Heart right ventricle (tissue), 16 donors: ENCODE measurements at places on chromosomes 3 and 15. TPM values are rescaled to one million over a fixed set of nuclear protein-coding genes. Genes with fewer than 3 reads are reported as not detected.

DNA sequence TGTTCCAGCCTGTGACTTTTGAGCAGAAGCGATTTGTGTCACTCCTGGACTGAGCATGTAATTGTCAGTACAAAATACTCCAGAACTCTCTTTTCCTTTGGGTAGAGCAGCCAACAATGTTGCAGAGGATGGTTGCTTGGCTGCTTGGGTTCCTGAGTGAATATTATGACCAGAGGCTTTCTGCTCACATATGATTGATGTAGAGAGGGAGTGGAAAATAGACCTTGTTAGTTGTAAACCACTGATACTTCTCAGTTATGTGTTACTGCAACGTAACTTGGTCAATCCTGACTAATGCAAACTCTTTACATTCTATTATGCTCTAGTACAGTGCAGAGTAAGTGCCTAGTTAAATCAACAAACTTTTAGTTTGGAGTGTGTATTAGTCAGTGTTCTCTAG is 322.6 kb upstream of the KCNH8 start:
- H3K27ac ChIP-seq, result no peak overlapping the region
- no peak overlapping the region for H3K4me3 ChIP-seq
- no peaks in the 10 kb centered on the region for H3K36me3 ChIP-seq

- H3K4me1 ChIP-seq, result no peaks in the 10 kb centered on the region
- H3K4me3 ChIP-seq, result no peak overlapping the region
- no peaks in the 10 kb centered on the region for H3K27me3 ChIP-seq
- H3K36me3 ChIP-seq, result no peaks in the 10 kb centered on the region
These were observed 601.0 kb downstream of the MECOM start for GRCh38 chr3:169062501-169062900.

GRCh38 chr3:139521816-139522215 is 17.7 kb downstream of the RBP1 start:
- no peaks in the 10 kb centered on the region for H3K4me1 ChIP-seq
- no peaks in the 10 kb centered on the region for H3K36me3 ChIP-seq
- no peaks in the 10 kb centered on the region for H3K27me3 ChIP-seq
- no peak overlapping the region for H3K4me3 ChIP-seq
- H3K27ac ChIP-seq, result no peak overlapping the region

DNA sequence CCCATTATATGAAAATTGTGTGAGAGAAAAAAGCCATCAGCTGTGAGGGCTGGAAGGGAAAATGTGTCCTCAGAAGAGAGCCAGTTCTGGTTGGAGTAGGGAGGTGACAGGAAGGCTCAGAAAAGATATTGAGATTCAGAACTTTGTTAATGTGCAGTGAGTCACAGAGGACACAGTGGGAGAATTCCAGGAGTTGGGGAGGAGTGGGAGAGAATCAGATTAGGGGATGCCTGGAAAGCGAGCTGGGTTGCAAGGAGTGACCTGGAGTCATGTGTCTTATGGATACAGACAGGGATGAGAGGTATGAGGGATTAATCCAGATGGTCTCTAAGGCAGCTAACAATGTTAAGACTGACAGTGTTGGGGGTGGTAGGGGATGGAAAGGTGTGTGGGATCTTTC is 67.5 kb downstream of the CHST2 start:
- no peak overlapping the region for H3K4me3 ChIP-seq
- no peaks in the 10 kb centered on the region for H3K36me3 ChIP-seq
- no peaks in the 10 kb centered on the region for H3K4me1 ChIP-seq
- H3K27me3 ChIP-seq, result no peaks in the 10 kb centered on the region
- H3K27ac ChIP-seq, result no peak overlapping the region
- no peak for DNase-seq

- DNase-seq, result peak; percentile 83
- H3K4me1 ChIP-seq, result peaks cover 8% of the 10 kb centered on the region
- H3K36me3 ChIP-seq, result no peaks in the 10 kb centered on the region
These were observed 99.2 kb upstream of the TRPM1 start for GRCh38 chr15:31200735-31201151.

THPO gene
- 0.21 TPM for total RNA-seq

GRCh38 chr3:62184559-62184958 is 188.8 kb downstream of the FEZF2 start:
- H3K27me3 ChIP-seq, result no peaks in the 10 kb centered on the region
- H3K36me3 ChIP-seq, result no peaks in the 10 kb centered on the region
- H3K27ac ChIP-seq, result no peak overlapping the region
- no peak overlapping the region for H3K4me3 ChIP-seq
- DNase-seq, result no peak
- peaks cover 39% of the 10 kb centered on the region for H3K4me1 ChIP-seq

DNA sequence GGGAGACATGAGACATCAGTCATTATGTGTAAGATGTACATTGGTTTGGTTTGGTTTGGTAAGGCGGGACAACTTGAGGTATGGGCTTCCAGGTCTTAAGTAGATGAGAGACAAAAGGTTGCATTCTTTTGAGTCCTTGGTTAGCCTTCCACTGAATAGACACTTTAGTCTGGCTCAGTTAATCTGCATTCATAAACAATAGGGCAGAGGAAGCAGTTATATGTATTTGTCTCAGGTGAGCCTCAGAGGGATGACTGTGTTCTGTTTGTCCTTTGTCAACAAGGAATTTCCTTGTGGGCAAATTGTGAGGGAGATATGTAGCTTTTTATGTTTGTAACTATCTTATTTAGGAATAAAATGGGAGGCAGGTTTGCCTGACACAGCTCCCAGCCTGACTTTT is 50.4 kb downstream of the TCF12 start:
- DNase-seq, result no peak
- peaks cover 76% of the 10 kb centered on the region for H3K4me1 ChIP-seq
- H3K27me3 ChIP-seq, result no peaks in the 10 kb centered on the region
- no peaks in the 10 kb centered on the region for H3K36me3 ChIP-seq

AADACL2 gene
- not detected for total RNA-seq

PLA1A gene
- total RNA-seq, result 19.3 TPM

CLDN18 gene
- total RNA-seq, result not detected

TTC23 gene
- 16.9 TPM for total RNA-seq

CELSR3 gene
- total RNA-seq, result 0.12 TPM

TRIM71 gene
- total RNA-seq, result not detected

- no peak overlapping the region for H3K27ac ChIP-seq
- H3K4me1 ChIP-seq, result peaks cover 6% of the 10 kb centered on the region
- no peak for DNase-seq
These were observed 6.1 kb downstream of the PTX3 start for GRCh38 chr3:157442729-157443128.

GXYLT2 gene
- 16.2 TPM for total RNA-seq

DNA sequence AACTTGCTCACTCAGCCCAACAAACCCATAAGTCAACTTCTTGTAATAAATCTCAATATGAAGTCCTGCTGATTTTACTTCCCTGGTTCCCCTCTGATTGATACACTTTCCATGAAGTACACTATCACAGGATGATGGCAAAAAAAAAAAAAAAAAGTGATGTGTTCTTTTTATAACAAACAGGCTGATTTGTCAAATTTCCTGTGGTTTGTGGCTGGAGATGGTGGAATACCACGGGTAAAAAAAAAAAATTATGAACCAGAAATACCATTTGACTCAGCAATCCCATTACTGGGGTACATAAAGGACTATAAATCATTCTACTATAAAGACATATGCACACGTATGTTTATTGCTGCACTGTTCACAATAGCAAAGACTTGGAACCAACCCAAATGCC is 10.7 kb upstream of the SERPINI2 start:
- H3K4me1 ChIP-seq, result no peaks in the 10 kb centered on the region
- no peak overlapping the region for H3K27ac ChIP-seq
- no peaks in the 10 kb centered on the region for H3K27me3 ChIP-seq

APPL1 gene
- total RNA-seq, result 54.2 TPM

- H3K27ac ChIP-seq, result no peak overlapping the region
- DNase-seq, result no peak
- H3K4me3 ChIP-seq, result no peak overlapping the region
- H3K27me3 ChIP-seq, result no peaks in the 10 kb centered on the region
These were observed 159.2 kb downstream of the CNTN6 start for GRCh38 chr3:1252061-1252430.

DNA sequence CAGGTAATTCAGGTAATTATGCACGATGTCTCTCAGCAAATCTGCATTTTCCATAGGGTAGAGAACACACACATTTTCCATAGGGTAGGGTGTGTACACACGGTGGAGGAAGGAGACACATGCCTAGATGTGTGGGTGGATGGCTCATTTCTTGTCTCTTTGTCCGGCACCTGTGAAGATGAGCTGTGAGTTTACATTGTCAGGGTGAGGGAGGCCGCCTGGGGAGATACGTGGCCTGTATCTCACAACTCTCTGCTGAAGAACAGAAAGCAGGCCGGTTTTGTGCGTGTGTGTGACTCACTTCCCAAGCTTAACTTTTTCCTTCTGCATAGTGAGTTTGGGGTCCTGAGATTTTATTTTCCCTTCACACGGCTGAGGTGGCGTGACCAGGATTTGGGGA is 60.3 kb downstream of the SLC6A6 start:
- H3K27me3 ChIP-seq, result peaks cover 36% of the 10 kb centered on the region
- peaks cover 10% of the 10 kb centered on the region for H3K36me3 ChIP-seq
- no peak for DNase-seq
- no peak overlapping the region for H3K27ac ChIP-seq

GRCh38 chr3:10263646-10264363 is 15.5 kb downstream of the TATDN2 start:
- H3K4me1 ChIP-seq, result peaks cover 39% of the 10 kb centered on the region

DNA sequence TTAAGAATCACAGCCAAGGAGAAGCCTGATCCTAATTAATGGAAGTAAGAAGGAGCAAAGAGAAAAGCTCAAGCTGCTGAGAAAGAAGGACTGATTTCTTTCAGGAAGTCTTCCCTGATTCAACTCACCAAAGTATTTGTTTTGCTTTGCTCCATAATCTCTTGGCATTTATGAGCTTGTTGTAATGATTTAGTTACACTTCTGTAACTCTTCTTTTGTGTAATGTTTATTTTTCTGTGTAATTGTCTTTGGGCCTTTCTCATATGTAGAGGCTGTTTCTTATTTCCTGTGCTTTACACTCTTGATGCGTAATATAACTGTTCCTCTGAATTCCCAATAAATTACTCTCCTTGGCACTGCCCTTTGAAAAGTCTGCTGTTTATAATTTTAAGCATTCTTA is 80.0 kb downstream of the COL6A5 start:
- H3K27ac ChIP-seq, result no peak overlapping the region
- no peaks in the 10 kb centered on the region for H3K36me3 ChIP-seq
- H3K27me3 ChIP-seq, result no peaks in the 10 kb centered on the region
- no peak for DNase-seq
- H3K4me1 ChIP-seq, result no peaks in the 10 kb centered on the region
- H3K4me3 ChIP-seq, result no peak overlapping the region

DNA sequence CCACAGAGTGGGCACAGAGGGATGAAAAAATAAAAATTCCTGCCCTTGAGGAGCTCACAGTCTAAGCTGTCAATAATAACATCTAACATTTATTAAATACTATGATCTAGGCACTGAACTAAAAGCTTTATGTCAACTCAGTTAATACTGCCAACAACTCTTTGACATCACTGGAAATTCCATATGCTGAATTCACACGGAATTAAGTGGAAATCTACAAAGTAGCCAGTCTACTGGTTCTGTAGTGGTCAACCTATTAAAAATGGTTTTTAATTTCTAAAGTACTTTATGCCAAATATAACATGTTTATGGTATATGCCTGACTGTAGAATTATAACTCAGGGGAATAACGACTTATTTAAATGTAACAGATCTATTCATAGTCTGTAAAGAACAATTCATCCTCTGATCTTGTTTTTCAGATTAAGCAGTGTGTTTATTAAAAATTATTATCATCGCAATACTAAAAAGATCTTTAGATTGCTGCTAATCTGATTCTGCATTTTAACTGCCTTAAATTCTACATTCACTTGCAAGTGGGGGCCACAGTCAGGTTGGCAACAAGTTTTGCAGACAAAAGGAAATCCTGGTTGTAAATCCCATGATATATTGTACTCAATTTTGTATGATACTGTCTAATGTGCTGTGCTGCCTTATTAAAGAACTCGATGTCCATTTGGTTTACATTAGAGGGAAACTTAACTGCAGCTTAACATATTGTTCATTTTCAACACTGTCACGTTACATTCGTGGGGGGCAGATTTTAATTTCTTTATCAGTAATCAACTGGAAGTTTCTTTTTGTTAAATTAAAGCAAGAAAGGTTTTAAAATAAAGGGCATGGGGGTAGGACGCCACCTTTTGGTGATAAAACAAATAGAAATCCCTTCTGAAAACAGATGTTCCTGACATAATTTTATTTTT is 2.6 kb upstream of the FOXP1 start:
- no peaks in the 10 kb centered on the region for H3K36me3 ChIP-seq
- H3K27me3 ChIP-seq, result no peaks in the 10 kb centered on the region
- no peak overlapping the region for H3K4me3 ChIP-seq
- peak; percentile 21 for DNase-seq
- no peaks in the 10 kb centered on the region for H3K4me1 ChIP-seq

GRCh38 chr15:63892794-63893441 is 59.2 kb upstream of the HERC1 start:
- peaks cover 4% of the 10 kb centered on the region for H3K4me1 ChIP-seq
- H3K27me3 ChIP-seq, result no peaks in the 10 kb centered on the region
- no peak overlapping the region for H3K4me3 ChIP-seq
- H3K36me3 ChIP-seq, result no peaks in the 10 kb centered on the region
- no peak overlapping the region for H3K27ac ChIP-seq

- no peak overlapping the region for H3K27ac ChIP-seq
- no peaks in the 10 kb centered on the region for H3K27me3 ChIP-seq
- no peaks in the 10 kb centered on the region for H3K36me3 ChIP-seq
- peak; percentile 54 for DNase-seq
These were observed 7.1 kb downstream of the CELF6 start for GRCh38 chr15:72312605-72313447.

- no peak overlapping the region for H3K27ac ChIP-seq
These were observed 570.3 kb upstream of the CCDC54 start for GRCh38 chr3:106806964-106807363.

DNA sequence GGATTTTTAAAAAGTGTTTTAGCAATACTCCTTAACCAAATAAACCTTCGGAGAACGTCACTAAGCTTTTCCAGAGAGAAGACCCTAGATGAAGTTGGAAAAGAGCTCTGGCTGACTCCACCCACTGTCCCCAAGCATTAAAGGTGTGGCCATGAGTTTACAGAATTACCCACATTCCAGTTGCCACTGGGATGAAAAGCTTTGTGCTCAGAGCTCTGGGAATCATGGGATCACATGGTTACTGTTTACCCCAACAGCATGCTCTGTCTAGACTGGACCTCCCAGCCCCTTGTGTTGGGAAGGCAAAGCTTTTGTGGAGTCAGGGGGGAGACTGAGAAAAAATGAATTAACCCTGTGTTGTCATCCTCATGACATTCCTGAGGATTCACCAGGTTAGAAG is 55.3 kb downstream of the CCK start:
- H3K4me1 ChIP-seq, result peaks cover 4% of the 10 kb centered on the region
- no peak overlapping the region for H3K27ac ChIP-seq

GRCh38 chr15:65902373-65902772 is 33.1 kb downstream of the RAB11A start:
- no peaks in the 10 kb centered on the region for H3K27me3 ChIP-seq
- H3K4me1 ChIP-seq, result peaks cover 26% of the 10 kb centered on the region

DNA sequence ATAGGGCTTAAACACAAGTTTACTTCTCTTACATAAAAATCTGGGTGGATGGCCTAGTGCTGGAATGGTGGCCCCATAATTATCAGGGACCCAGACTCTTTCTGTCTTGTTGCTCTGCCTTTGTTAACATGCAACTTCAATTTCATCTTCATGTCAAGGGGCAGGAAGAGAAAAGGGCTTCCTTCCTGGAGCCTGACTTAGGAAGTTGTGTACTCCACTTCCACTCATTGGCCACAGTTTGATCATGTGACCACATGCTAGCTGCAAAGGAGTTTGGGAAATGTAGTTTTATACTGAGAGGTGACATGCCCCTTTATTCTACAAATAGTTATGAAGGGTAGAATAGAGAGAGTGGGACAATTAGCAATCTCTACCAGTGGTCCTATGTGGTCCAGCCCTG is 39.3 kb downstream of the RHCG start:
- no peak for DNase-seq
- no peaks in the 10 kb centered on the region for H3K36me3 ChIP-seq
- H3K27ac ChIP-seq, result no peak overlapping the region
- H3K4me3 ChIP-seq, result no peak overlapping the region
